ENCODE measurements at places on chromosomes 5 and 9.

DNA sequence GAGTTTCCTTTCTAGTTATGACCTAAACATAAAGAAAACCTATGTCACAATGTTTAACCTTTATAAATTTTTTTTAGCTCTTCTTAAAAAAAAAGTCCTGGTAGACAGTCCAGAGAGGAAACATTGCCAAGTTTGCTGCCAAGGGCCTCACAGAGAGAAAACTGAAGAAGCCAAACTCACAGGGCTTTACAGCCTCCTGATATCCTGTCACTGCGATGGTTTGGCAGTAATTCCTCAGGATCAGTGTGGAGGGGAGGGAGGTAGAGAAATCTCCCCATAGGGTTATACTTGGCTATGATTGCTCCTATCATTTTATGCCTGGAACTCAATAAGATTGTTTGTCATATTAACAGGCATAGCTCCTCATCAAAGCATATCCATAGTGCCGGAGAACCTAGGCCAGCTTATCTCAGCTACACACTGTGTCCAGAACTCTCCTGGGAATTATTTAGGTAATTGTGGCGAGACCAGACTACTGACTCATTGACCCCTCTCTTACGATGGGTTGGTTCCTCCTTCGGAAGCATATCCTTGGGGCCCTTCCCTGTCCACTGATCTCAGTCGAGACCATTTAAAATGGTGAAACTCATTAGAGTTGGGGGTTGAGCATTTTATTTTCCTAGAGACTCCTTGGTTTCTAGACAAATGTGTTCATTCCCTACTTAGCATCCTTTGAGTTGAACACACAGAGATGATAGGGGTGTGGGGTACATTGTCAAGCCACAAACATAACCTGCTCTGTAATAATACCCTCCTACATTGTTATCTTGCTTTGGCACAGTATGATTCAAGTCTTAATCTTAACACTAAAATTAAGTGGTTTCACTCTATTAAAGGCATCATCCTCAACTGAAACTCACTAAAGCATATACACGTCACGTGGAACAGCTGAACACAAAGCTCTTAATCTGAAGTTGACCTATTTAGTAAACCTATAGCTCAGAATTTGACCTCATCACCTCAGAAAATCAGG lies 53.4 kb upstream of the TMC1 start:
- no peak for DNase-seq

DNA sequence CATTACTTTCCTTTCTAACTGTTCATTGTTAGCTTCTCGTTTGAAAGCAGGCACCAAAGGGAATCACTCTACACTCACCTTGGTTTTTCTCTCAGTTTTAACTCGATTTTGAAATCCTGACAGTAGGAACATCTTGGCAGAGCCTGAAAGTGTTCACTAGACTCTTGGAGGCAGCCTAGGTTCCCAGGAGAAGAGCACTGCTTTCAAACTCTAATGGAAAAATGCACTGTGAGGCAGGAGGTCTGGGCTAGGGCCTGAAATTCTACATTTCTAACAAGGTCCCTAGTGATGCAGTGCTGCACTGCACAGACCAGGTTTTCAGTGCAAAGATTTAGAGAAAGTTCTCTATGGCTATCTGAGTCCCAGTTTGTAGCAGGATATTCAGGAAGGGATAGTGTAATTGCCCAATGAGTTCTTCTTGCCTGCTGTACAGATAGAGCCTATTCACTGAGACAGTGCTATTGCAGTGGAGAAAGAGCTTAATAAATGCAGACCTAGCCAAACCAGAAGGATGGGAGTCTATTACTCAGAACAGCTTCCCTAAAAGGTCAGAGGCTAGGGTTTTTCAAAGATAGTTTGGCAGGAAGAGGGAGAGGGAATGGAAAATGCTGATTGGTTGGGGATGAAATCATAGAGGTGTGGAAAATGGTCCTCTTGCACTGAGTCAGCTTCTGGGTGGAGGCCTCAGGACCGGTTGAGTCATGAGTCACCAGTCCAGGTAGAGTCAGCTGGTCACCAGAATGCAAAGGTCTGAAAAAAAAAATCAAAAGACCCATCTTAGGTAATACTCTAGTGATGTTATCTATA lies 153.9 kb downstream of the GPBP1 start:
- no peak for DNase-seq

DNA sequence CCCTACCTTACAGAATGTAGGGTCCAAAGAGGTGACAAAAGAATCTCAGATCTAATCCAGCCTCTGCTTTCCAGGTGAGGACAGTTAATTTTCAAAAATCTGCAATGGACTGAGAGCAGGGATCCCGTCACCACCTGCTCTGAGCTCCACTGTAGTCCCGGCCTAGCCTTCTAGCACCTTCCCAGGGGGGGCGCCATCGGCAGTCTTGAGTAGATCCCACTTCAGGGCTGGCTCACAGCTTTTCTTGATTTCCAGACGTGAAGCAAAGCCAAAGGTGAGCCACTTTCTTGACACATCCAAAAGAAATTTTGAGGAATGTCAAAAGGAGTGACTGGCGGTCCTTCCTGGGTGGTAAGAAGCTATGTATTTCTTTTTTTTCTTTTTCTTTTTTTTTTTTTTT lies 114.1 kb downstream of the SYK start:
- peak; percentile 41 for DNase-seq

GRCh38 chr5:2140501-2141175 lies 257.9 kb upstream of the IRX4 start:
- no peak for DNase-seq

GRCh38 chr9:117116084-117116483 lies 298.8 kb downstream of the ASTN2 start:
- no peak for DNase-seq

DNA sequence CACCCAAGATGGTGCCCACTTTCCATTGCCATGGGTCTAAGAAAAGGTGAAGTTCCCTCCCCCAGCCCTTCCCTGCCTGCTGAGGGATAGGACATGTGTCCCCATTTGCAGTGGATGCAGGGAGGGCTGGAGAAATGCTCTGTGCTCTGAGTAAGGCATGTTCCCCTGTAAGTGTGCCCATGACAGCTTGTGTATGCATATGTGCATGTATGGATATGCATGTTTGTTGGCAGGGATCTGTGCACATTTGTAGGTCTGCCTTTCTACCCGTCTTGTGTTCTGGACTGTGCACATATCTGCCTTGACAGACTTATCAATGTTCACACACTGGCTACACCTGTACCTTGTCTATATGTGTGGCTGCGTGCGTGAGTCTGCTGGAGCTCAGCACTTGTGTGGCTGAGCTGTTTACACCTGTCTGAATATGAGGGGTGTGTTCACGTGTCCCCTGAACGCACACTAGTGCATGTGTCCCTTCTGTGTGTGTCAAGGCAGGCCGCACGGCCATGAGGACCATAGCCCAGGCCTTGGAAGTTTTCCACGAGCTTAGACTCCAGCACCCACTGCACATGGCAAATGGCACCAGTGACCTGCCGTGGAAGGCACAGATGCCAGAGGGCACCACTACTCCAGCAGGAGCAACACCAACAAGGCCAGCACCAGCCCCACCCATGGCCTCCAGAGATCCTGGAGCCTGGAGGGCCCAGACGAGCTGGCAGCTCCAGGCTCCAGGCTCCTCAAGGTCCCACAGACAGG lies 27.4 kb upstream of the TTLL11 start:
- no peak for DNase-seq

DNA sequence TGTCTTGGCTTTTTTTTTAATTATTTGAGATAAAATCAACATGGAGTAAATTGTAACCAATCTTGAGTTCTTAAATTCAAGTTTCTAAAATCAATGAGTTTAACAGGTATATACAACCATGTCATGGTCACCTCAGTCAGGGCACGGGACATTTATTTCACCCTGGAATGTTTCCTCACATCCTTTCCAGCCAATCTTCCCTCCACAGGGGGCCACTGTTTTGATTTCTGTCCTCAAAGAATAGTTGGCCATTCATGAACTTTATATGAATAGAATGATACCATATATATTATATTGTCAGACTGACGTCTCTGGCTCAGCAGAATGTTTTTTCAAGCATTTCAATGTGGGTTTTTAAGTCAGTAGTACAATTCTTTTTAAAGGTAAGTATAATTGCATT lies 806 bp downstream of the ZNF474 start:
- DNase-seq: no peak

DNA sequence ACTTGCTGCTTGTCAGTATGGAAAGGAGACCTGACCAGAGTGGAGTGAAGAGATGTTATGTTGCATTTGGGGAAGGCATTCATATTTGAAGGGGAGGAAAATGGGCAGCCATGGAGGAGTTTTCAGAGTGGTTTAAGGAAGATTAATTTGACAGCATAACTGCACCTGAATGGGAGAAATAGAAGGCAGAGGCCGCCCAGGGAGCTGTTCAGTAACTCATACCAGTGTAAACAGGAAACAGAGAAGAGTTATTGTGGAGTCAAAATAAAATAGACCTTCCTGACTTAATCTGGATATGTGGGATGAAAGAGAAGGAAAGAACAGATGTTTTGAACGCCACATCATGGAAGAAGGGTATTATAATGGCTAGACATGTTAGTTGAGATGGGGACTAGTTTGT lies 13.4 kb downstream of the SLC44A1 start:
- DNase-seq: no peak

- no peak for DNase-seq
Observed at GRCh38 chr5:168925160-168925559, 346.0 kb upstream of the PANK3 start.

DNA sequence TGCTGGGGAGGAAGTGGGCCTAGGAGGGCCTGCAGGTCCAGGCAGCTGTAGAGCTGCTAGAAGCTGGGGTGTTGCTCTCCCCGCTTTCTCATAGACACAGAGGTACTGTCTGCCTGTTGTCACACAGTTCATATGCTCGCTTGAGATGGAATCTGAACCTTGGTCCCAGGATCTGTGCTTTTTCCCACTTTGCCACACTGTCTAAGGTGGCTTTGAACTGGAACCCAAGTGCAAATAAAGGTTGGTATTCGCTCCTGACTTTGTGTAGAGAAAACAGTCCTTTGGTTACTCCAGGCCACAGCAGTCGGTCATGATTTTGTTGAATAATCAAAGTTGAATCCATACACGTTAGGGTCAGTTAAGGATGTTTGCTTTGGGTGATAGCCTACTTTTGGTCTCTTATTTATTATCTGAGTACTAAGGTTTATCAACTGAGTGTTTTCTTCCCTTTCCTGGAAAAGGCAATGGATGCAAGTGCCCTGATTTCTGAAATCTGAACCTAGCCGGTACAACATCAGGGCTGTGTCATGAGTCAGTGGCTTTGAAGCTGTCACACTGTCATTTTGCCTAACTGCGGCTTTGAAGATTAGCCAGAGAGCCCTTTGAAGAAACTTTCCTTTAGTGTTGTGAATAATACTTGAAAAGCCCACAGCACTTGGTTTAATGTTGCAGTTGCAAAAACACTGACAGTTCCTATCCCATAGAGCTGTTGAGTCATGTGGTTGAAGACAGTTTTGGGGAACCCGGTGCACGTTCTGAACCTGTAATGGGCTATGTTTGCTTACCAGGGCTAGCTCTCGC lies 41.3 kb downstream of the HABP4 start:
- no peak for DNase-seq

DNA sequence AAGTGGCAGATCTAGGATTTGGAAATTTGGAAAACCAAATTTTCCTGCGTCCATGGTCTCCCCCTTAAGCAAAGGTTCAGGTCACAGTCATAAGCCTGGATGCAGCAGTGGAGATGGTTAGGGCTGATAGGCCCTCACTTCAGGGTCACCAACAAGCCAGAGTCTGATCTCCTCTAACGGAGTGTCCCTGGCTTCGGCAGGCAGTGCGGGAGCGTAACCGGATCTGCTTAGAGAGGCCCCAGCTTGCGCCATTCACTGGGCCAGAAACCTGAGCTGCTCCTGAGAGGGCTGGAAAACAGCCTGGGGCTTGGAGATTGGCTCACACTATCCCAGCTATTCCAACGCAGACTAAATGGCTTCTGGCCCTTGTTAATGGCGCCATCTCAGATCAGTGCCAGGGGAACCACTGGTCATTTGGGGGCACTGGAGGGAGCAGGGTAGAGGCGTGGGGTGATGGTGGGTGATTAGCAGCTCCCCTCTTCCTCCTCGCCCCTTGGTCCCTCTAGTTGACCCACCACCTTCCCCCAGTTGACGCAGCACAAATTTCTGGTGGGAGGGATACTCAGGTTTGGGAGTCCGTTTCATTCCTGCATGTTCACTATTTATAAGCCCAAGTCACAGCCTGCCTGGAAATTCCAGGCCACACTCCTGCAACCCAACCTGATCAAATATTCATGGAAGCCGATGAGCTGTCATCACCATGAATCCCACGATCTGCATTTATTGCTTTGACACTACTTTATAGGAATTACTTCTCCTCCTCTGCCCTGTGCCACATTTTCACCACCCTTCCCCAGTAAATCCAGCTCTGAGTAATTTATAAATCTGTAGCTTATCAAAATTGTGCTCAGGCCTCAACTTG lies 134.6 kb upstream of the CPEB4 start:
- no peak for DNase-seq

DNA sequence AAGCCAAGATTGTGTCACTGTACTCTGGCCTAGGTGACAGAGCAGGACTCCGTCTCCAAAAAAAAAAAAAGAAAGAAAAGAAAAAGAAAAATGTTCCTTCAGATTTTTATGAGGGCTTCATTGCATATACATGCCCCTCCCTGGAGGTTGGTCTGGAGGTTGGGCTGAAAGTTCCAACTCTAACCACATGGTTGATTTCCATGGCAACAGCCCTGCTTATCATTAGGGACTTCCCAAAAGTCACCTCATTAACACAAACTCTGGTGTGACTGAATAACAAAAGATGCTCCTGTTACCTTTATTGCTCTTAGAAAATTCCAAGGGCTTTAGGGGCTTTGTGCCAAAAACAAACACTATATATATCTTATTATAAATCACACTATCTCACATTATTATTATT lies 113.8 kb downstream of the TMC1 start:
- no peak for DNase-seq

DNA sequence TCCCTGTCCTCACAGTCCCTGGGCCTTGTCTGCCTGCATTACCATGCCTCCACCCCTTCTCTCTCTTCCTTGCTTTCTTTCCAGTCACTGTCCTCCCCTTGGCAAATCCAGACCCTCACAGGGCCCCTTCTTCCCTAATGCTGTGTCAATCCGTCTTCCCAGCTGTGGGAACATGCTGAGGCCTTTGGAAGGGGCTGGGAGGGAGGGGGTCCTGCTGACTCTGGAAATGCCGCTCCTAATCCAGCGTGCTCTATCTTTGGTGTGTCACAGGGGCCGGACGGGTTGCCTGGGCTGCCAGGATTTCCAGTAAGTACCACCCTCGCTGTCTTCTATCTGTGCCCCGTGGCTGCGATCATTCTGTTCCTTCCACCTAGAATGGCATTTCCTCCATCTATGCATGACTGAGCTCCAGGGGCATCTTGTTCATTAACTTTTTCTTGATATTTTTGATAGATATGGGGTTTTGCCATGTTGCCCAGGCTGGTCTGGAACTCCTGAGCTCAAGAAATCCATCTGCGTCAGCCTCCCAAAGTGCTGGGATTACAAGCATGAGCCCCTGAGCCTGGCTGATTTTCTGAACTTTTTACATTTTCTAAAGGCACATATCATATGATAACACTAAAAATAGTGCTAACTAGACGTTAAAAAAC lies 64.5 kb upstream of the TGFBR1 start:
- no peak for DNase-seq

DNA sequence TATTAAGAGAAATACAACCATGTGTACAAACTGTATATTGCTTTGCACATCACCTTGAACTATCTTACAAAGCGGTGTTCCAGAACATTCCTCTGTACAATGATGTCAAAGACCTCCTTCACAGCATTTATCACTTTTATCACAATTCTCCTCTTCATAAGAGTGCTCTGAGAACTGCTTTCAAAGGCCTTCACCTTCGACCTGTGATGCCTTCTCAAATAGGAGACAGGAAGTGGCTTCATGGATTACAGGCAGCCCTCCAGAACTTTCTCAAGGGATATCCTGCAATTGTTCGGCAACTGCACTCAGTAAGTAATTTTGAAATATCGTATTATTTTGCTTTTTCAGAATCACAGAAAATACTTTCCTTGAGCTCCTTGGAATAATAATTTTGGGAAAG lies 68.0 kb upstream of the IL7R start:
- no peak for DNase-seq

Data from A673 (cell line).